Activated T-cell treated with anti-CD3 and anti-CD28 coated beads, Interleukin-2, amount 50 U/mL, for 48 hours (primary cell): ENCODE measurements at places on chromosomes 2 and 18.

DNA sequence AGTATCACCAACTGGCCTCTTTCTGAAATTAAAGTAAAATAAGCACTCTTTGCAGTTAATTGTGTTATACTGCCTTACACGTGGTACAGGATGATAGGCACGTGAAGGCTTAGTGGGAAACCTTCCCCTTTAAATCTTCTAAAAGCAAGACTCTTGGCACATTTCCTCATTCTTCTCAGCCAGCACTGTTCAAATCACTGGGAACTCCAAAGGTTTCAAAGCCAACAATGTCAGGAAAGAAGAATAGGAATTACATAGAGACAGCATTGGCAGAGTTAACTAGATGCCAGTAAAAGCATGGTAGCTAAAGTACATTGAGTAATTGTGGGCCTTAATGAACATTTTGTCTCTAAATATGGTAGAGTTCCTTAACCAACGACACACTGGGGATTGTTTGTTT is 96.4 kb downstream of the DTNA start:
- DNase-seq, result no peak

DNA sequence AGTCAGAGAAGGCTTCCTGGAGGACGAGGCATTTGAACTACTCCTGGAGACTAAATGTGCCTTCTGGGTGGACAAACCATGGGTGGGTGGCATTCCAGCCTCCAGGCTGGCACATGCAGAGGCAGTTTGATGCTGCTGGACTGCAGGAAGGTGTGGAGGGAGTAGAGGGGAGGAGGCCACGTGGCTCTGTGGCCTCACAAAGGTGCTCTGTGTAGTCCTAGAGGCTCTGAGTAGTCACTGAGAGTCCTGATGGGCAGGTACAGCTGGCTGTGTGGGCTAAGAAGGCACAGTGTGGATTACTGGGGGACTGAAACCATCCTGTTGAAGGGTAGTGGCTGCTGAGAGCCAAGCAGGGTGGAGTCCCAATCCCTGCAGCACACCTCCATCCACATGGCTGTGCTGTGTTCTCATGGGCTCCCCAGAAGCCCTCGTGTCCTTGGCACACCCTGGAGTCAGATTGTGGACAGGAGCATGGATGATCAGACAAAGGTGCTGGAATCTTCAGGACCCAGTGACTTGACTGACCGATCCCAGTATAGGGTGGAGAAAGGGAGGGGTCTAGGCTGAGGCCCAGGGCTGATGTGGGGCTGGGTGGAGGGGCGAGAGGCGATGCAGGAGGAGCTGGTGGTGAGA is 87.4 kb upstream of the HS6ST1 start:
- no peak for DNase-seq

DNA sequence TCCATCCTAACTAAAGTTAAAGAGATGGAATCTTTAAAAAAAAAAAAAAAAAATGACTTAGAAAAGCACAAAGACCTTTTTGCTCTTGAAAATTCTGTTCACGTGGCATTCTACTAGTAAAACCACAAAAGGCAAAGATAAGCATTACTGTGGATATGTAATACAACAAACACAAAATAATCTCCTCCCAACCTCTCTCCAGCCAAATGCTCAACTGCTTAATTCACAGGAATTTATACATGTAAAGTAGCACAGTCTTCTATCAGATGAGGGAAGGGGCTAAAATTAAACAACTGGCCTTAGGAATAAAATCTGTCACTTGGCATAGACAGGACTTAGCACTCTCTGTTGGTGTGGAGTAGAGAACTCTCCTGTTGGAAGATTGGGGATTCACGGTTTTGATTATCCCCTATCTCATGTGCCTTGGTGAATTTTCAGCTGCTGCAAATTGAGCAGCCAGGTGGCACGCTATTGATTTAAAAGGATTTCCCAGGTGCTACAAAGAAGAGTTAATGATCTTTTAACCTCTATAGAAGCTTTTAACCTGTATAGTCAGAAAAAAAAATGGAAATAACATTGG is 57.4 kb downstream of the ATIC start:
- no peak for DNase-seq

DNA sequence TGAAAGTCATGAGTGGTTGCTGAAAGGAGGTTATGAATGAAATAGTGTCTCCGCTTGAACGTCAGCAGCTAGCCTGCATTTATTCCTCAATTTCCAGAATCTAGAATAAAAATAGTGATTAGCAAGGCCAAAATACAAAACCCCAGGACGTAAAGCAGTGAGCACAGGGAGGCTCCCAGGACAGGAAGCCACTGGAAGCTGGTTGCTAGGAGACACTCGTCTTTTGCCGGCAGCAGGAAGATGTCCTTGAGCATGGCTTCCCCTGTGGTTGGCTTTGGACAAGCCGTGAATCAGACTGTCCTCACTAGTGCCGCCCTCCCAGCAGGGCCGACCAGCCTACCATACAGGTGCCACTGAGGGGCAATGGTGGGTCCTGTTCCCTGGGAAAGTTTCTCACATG is 374.4 kb downstream of the MTX2 start:
- DNase-seq, result no peak

DNA sequence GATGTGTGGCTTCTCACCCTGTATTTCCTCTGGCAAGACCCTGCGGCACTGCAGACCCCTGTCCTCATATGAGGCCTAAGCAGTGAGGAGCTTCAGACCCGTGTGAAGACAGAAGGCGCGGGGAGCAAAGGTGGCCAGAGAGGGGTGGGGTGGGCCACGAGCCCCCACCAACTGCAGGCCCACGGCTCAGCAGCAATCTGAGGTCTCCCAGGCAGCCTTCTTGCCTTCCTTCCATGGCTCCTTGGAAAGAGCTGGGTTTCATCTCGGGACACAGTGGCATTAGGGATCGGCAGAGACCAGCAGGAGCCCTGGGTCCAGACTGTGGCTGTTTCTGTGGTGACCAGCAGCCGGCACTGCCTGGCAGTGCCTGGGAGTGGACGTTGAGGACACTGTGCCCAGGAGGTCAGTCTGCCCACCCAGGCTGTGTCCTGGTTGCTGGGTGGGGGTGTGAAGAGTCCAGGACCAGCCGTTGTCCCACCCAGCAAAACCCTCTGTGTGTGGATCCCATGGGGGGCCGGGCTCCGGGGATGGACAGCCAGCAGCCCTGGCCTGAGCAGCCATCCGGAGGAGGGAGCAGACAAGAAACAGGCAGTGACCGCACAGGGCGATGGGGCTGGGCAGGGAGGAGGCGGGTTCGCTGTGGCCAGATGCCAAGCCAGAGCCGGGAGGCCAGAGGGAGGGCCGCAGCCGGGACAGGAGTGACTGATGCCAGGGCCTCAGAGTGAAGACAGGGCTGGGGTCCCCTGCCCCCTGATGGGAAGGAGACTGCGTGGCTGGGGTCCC is 73.8 kb downstream of the RRM2 start:
- no peak for DNase-seq

- no peak for DNase-seq
Observed at GRCh38 chr2:23200787-23201114, 184.2 kb upstream of the KLHL29 start.

DNA sequence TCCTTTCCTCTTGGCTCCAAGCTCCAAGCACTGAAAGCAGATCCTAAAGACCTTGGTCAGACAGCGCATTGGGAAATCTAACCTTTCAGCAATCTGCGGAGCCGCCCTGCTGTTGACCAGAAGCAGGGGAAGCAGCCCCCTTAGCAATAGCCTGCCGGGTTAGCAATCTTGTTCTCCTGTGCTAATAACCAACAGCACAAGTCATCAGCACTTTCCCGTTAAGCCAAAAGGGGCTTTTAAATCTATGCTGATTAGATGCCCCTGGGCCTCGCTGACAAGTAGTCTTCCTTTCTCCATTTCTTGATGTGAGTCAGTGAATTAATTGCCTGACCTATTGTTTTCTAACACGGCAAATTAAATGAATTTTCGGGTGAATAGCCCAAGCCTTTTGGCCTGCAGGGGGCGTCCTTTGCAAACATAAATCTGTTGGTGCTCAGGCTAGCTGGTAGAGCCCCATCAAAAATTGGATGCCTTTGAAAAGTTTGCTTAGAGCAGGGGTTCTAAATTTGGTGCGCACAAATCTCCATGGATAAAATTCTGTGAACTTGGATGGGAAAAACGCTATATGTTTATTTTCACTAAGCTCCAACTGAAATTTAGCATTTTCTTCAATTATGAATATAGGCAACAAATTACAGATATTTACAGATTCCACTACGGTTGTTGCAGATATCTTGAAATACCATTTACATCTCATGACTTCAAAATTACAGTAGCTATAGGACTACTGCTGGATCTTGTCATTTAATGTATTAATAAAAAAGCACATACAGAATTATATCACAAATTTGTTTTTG is 24.6 kb downstream of the MAIP1 start:
- peak; percentile 89 for DNase-seq

DNA sequence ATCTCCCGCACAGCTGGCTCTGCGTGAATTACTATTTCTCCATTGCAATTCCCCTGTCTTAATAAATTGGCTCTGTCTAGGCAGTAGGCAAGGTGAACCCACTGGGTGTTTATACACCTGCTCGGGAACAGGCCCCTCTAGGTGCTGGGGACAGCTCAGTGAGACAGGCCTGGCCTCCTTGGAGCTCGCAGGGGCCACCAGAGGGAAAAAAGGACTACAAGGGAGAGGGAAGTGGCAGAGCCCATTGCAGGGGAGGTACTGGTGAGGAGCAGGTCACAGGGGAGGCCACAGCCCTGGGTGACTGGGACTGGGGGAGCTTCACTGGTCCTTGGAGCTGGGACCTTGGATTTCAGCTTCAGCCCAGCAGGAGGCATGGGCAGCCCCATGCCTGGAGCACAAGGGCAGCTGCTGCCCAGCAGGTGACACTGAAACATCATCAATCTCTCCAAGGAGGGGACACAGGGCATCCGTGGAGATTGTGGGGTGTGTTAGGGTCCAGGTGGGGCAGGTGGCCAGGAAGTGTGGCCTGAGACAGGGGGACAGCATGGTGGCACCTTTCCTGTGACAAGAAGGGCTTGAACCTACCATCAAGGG is 31.2 kb downstream of the NGEF start:
- no peak for DNase-seq

- DNase-seq, result peak; percentile 35
Observed at GRCh38 chr2:16666449-16666801, 791 bp upstream of the CYRIA start.

DNA sequence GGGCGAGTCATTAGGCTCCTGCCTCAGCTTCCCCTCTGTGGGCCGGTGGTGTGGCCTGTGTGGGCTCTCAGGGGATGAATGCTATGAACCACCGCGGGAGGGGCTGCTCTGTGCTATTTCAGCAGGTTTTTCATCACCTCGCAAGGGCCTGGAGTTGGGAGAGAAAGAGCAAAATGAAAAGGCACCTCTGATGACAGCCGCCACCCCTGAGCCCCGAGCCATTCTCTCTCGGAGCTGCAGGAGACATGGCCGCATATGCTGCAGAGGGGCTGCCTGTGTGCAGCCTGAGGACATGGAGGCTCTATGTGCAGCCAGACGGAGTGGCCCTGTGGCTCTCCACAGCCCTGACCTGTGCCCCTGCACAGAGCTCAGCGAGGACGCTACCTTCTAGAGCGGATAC is 96.2 kb upstream of the CTDP1 start:
- DNase-seq, result no peak

DNA sequence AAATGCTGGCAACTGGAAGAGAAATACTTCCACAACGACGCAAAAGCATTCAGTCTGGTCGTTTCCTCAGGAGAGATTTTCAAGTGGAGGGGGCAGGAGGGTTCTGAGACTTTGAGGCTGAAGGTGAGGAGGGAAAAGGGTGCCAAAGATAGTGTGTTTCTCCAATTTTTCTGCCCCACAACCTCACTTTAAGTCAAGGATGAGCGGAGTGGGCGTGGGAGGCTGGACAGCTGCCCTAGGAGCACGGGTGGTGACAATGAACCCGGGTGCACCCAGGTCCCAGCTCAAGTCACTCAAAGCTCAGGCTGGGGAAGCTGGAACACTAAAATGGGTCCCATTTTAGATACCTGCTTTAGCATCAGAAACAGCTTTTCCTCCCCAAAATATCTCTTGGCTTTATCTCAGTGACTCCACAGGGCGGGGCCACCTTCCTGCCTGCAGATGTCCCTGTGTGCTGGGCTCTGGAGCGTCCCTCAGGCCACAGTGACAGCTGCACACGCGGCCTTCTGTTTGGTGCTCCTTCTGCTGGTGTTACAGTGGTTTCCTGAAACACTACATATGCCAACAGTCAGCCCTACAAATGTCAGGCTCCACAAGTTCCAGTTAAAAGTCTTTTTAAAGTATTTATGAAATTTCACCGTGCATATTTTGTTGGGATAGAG is 1.4 kb upstream of the MBP start:
- DNase-seq, result peak; percentile 34

GRCh38 chr2:12657560-12657959 is 59.2 kb upstream of the TRIB2 start:
- no peak for DNase-seq

- DNase-seq, result no peak
Observed at GRCh38 chr2:150339282-150339681, 148.2 kb downstream of the RND3 start.

- no peak for DNase-seq
Observed at GRCh38 chr2:191105082-191105481, 45.7 kb downstream of the STAT4 start.

DNA sequence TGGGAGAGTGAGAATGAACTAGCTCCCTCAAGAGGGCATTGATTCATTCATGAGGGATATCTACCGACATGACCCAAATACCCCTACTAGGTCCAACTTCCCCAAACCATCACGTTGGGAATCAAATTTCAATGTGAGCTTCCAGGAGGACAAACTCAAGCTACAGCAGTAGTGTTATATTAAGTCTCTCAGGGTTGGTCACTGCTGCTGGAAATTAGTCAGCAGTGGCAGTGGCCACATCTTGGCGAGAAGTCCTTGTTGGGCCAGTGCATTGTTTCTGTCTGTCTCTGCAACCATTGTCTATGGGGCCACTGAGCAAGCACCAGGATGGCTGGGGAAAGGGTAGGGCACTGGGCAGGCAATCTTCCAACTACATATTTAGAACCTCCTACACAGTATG is 47.5 kb downstream of the THUMPD2 start:
- DNase-seq, result no peak

DNA sequence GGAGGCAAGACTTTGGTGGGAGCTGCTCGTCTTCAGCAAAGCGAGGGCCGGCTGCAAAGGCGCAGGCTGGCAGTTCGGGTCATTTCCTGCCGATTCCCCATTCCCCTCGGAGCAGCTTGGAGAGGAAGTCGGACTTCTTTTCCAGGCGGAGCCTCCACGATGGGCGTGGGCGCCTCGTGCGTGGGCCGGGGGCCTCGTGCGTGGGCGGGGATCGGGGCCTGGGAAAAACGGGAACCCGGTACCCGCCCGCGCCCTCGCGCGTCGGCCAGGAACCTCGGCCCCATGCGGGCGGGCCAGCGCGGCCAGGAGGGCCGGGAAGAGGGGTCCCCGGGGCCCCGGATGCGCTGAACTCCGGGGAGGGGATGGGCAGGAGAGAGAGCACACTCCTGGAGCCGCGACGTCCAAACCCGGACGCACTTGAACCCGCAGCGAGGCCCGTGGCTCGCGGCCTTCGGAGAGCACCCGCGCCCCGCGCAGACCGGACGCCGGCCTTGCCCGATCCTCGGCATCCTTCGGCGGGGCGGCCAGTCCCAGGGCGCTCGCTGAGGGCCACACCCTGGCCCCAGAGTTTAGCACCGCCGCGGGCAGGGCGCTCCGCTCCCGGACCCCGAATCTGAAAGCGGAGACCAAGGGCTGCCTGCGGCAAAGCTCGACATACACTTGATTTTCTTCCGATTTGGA is 368.4 kb downstream of the MTX2 start:
- DNase-seq, result peak; percentile 34

GRCh38 chr18:55506074-55506473 is 81.9 kb downstream of the TCF4 start:
- no peak for DNase-seq
